ENCODE measurements at places on chromosomes 16 and 17.

- no peak for DNase-seq
Observed at GRCh38 chr17:76327696-76328095, 19.6 kb upstream of the QRICH2 start.

DNA sequence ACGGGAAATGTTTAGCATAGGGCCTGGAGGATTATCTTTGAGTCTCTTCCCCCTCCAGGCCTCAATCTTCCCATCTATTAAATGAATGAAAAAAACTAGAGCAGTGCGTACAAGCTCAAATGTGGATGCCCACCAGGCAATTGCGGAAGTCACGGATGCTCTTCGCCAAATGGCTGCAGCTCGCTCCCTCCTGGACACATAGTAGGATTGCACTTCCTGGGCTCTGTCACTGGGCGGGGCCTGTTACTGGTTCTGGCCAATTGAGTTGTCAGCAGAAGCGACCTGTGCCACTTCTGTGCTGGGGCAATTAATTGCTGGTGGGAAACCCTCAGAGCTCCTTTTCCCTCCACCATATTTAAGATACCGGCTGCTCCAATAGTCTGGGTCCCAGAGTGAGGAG, 168.2 kb upstream of the IRX6 start:
- DNase-seq = no peak

- no peak for DNase-seq
Observed at GRCh38 chr17:867896-868489, 85.8 kb downstream of the MRM3 start.

DNA sequence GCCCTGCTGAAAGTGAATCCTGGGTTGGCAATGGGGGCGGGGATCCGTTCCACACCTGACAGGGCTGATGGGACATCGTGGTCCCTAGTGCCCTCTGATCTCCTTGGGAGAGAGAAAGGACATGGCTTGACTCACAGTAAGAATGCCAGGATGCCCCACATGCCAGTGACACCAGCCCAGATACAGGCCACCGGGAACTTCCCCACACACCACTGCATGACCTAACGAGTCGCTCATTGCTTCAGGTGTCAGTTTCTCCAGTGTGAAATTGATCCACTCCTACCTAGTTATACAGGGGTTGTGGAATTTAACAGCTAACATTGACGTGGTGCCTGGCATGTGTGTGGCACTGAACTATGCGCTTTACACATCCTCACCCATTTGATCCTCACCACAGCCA, 7.5 kb downstream of the CD300LG start:
- no peak for DNase-seq

DNA sequence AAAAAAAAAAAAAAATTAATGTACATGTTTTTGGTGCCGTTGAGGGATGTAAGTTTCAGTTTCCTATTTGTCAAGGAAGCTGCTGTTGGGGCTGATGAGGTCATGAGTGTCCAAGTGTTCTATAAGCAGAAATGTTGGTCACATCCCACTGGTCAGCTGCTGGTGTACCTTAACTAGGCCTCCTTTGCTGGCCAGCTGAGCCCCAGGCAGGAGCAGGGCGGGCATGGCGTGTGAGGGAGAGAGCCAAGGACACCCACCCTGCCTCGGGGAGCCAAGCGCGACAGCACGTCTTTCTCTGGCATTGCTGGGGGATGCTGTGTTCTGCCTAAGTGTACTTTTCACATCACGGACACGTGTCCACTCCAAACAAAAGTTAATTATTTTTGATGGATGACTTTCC, 108.1 kb upstream of the CDC42EP4 start:
- DNase-seq = no peak

- no peak for DNase-seq
Observed at GRCh38 chr17:42098730-42099399, 592 bp upstream of the ZNF385C start.

- DNase-seq = no peak
Observed at GRCh38 chr16:89177501-89177900, 6.0 kb downstream of the CDH15 start.

DNA sequence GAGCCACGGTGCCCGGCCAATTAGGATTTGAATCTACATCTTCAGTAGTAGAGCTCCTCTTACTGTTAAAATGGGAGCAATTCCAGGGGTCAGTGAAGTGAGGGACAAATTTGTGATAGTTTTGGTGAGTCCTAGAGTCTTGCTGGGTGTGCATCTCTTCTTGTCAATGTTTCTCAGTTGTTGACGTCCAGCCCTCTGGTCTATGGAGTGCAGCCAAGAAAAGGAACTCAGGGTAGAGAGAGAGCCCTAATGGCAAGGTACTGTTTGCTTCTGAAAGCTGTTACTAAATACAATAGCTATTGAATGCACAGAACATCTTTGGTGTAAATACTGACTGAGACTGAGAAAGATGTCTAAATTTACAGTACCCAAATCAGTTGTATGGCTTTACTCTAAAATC, 282.5 kb upstream of the SALL1 start:
- no peak for DNase-seq

DNA sequence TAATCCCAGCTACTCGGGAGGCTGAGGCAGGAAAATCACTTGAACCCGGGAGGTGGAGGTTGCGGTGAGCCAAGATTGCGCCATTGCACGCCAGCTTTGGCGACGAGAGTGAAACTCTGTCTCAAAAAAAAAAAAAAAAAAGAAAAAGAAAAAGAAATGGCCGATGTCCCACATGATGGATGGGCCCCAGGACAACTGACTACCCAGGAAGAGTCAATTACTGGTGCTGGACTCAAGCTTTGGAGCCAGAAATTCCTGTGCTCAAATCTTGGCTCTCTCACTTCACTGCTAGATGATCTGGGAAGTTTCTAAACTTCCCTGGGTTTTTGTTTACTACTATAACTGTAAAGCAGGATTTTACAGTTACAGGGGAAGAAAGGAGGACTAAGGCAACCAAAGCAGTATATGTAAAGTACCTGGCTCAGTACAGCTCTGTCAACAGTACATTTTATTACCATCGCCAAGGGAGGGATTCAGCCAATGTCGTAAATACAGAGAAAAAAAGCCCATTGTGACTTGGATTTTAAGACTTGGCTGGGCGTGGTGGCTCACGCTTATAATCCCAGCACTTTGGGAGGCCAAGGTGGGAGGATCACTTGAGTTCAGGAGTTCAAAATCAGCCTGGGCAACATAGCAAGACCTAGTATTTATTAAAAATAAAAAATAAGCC, 11.9 kb downstream of the C16orf86 start:
- no peak for DNase-seq

- no peak for DNase-seq
Observed at GRCh38 chr16:11576427-11577289, 10.1 kb downstream of the LITAF start.

- DNase-seq = no peak
Observed at GRCh38 chr16:22355487-22355908, 18.9 kb downstream of the CDR2 start.

- no peak for DNase-seq
Observed at GRCh38 chr16:75307506-75307905, 56.1 kb upstream of the BCAR1 start.

- DNase-seq = no peak
Observed at GRCh38 chr16:70474320-70475053, 20.1 kb downstream of the FCSK start.

- DNase-seq = no peak
Observed at GRCh38 chr17:55168958-55169687, 95.6 kb upstream of the HLF start.

DNA sequence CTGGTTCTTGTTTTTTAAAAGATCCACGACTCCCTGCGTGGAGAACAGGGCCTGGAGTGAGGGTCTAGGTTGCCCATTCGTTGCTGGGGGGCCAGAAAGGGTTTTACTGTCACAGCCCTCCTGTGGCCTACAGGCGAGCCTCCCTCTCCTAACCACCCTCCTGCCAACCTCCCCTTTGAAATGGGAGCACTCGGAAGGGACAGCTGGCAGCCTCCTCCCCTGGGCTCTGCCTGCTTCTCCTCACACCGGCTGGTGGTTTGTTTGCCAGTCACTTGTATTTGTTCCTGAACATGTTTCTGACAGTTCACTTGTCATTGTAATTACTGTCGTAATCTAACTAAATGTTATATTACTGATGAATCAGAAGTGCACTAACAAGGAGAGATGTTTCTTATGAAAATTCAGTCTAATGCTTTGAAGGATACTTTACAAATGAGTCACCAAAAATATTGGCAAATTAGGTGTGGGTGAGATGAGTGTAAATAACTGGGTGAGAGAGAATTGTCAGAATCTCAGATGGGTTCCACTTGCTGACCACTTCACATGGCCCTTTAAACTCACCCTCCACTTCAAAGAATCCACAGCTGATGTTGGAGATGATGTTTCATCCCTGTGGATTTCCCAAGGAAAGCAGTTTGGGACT, 2.7 kb upstream of the SPPL2C start:
- no peak for DNase-seq

- no peak for DNase-seq
Observed at GRCh38 chr17:57309479-57309878, 53.2 kb downstream of the MSI2 start.

GRCh38 chr17:38867968-38868816, 1.7 kb upstream of the LASP1 start:
- no peak for DNase-seq

DNA sequence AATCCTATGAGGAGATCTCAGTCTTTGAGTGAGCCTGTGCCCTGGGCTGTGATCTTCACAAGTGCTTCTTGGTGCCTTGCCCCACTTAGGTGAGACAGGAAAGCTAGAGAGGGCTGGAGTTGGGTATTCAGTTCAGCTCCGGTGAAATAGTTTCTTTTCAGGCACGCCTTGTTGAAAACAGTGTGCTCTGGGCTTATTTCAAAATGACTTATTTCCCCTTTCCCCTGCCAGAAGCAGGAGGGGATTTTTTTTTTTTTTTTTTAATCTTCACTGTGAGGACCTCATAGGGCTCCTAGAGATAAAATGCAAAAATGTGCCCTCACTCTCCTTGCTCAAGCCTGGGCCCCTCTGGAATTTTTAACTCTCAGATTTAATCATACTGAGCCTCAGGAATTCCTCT, 27.2 kb downstream of the MOSMO start:
- no peak for DNase-seq

DNA sequence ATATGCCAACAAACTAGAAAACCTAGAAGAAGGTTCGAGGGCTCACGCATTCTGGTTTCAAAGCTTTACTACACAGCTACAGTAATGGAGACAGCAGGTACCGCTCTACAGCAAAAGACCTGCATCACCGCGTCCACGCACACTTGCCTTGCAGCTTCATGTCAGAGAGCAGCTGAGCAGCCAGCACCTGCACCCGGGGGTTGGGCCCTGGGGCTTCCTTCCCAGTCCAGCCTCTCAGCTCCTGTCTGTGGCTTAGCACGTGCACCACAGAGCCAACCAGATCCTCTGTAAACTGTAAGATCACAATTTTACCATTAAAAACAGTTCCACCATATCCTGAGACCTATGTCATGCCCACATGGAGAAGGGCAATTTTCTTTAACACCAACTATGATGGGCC, 15.3 kb downstream of the MEAK7 start:
- no peak for DNase-seq

GRCh38 chr17:19453296-19453695, 42.3 kb downstream of the RNF112 start:
- no peak for DNase-seq

DNA sequence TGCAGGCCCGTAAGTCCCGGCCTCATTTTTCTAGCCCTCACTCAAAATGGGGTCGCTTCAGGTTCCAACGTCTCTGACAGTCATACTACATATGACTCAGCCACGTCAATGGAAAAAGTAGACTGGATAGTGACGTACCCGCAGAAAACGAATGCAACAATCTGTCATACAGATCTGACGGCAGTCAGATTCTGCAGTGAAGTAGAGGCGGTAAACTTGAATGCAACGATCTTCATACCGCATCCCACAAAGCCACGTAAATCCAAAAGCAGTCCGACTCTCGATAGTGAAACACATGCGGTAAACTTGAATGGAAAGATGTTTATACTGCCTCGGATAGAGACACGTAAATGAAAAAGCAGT, 38.4 kb upstream of the ARL4D start:
- peak; percentile 79 for DNase-seq

- no peak for DNase-seq
Observed at GRCh38 chr16:11390573-11391495, 45.6 kb downstream of the RMI2 start.

DNA sequence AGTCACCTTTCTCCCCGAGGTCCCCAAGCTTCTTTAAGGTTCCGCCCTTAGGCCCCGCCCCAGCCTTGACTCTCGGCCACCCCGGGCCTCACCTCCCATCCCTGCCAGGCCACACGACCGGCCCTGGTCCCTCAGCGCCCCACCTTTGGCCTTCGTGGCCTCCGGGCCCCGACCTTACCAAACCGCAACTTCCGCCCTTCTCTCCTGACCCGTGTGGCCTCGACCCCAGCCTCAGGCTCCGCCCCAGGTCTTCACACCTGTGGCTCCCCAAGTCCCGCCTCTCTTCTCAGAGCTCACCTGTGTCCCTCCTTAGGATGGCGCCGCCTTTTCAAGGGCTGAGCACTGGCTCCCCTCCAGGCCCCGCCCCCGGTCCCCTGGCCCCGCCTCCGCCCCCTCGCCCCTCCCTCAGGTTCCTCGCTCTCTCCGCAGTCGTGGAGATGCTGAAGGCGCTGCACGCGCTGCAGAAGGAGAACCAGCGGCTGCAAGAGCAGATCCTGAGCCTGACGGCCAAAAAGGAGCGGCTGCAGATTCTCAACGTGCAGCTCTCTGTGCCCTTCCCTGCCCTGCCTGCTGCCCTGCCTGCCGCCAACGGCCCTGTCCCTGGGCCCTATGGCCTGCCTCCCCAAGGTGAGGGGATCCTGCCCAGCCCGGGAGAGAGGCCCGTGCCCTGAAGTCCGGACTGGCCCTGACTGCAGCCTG, 10.0 kb upstream of the CISD3 start:
- DNase-seq = no peak

GRCh38 chr16:22932032-22932771, 118.2 kb downstream of the HS3ST2 start:
- DNase-seq = no peak

- DNase-seq = no peak
Observed at GRCh38 chr16:10846213-10846998, 27.8 kb upstream of the TVP23A start.

DNA sequence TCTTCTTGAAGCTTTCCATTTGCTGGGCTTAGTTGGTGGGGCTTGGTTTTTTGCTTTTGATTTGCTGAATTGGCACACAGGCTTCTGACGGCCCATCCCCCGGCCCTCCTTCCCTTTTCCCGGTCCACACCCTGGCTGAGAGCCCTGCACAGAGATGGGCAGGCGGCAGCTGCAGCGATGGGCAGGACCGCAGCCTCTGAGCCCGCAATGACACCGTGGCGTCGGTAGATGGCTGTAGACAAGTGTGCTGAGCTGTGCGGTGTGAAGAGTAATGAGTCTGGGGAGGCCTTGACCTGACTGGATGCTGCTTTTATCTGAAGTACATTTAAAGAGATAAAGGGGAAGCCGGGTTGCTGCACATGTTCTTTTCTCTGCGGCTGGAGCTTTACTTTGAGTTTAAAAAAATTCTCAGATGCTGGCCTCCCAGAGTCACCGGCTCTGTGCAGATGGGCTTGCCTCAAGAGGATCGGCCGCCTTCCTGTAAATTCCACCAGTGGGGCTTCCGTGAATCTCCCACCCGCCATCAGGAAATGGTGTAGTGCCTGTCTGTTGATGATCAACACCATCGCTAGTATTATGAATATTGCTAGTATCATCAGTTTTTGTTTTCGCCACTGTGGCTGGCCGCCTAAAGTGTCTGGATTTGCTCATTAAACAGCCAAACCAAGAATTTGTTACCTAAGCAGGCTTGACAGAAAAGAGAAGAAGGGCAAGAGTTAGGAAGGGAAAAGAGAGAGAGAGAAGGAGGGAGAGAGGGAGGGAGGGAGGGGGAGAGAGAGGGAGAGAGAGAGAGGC, 245.6 kb upstream of the RBFOX1 start:
- peak; percentile 1 for DNase-seq

All from stimulated activated CD4-positive, alpha-beta T cell treated with anti-CD3 and anti-CD28 coated beads, Interleukin-15, amount 100 ng/mL, for 24 hours (primary cell).